ENCODE measurements at places on chromosomes 4 and X.

DNA sequence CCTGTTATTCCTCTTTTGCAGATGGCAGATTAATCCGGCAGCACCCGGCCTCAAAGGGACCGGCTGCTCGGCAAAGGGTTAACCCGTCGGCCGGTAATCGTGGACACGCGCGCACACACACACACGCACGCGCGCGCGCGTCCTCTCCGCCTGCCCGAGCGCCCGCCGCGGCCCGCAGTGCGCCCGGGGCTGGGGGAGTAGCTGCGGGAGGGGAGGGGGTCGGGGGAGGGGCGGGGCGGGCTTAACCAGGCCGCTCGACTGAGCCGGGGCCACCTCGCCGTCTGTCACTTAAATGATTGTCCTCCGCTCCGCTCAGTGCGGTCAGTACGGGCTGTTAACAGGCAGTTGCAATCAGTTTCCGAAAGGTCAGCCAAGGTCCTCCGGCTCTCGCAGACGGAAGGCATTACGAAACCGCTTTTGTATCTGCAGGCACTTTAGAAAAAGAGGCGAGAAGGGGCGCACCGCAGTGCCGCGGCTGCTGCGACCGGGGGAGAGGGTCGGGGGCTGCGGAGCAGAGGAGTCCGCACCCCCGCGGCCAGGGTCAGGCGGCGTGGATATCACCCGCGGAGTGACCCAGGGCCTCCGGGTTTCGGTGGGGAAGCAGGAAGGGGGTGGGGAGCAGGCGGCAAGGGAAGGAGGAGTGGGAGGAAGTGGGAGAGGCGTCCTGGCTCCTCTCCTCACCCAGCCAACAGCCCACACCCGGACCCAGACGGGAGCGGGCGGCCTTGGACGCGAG lies 57.3 kb upstream of the BCOR start:
- no peak for DNase-seq

GRCh38 chr4:184620212-184620867 lies 28.9 kb downstream of the CASP3 start:
- DNase-seq: no peak

DNA sequence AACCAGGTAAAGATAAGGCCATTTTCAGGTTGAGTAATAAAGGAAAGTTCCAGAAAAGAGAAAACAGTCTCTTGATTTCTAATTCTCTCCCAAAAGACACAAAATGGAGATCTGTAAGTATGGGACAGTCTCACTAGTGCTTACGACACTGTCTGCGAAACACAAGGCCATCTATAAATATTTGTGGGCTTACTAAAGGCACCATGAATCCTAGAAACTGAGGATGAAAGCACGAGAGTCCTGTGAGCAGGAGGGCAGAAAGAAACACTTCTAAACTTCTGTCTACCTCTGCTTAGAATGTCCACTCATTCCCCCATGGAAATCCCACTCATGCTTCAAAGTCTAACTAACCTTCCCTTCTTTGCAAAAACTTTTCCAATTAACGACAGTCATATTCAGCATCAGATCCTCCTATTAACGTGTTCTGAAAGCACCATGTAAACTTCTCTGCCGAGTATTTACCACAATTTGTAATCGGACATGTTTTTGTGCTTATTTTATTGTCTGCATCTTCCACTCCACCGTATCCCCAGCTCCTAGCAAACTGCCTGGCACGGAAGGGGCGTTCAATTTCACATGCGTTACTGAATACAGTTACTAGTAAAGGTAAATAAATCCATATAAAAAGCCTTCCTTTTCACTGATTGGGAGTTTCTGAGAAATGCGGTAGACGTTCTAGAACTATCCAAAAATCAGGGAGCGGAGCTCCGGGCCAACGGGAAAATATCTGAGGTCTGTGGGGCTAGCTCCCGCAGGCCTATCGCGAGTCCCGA lies 665 bp downstream of the PSMD10 start:
- no peak for DNase-seq

DNA sequence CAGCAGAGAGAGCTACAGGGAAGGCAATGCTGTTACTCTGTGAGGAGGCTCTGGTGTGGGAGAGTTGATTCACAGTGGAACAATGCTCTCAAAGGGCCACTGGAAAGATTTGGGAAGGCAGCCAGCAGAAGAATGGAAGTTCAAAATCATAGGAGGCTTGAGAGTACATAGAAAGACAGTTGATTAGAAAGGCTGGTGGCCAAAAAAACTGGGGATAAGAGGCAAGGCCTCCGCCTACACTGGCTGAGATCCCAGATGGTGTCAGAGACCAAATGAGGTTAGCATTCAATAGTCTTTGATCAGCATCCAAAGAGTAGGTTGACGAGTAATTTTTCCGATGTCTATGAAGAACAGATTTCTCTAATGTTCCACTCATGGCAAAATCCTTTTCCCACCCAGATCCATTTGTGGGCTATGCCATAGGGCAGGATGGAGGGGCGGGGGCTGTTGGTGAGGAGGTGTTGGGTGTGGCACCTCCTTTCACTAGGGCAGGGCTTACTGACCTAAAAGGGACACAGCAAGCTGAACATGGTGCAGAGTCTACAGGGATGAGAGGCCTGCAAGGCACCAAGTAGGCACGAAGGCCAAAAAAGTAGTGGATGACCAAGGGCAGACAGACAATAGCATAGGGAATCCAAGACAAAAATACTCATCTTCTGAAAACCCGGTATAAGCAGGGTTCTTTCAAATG lies 15.1 kb downstream of the TEC start:
- no peak for DNase-seq

GRCh38 chr4:186765673-186766546 lies 42.3 kb upstream of the FAT1 start:
- DNase-seq: no peak
